ENCODE measurements at places on chromosomes 6 and 20. TPM values are rescaled to one million over a fixed set of nuclear protein-coding genes. Genes with fewer than 3 reads are reported as not detected.

RIN2 gene
- 32.0 TPM for total RNA-seq

ULBP3 gene
- 5.2 TPM for total RNA-seq

KCNQ5 gene
- total RNA-seq: 9.2 TPM

SLC17A3 gene
- total RNA-seq: not detected

NKX2-4 gene
- total RNA-seq: not detected

UNC5CL gene
- total RNA-seq: 0.20 TPM

CST7 gene
- 0.55 TPM for total RNA-seq

MLN gene
- total RNA-seq: 0.39 TPM

MLIP gene
- 12.5 TPM for total RNA-seq

CLIC5 gene
- total RNA-seq: 5.1 TPM

EPPIN gene
- total RNA-seq: 0.17 TPM

GRCh38 chr6:156916130-156916801 is 139.1 kb downstream of the ARID1B start:
- no peak for DNase-seq

DNA sequence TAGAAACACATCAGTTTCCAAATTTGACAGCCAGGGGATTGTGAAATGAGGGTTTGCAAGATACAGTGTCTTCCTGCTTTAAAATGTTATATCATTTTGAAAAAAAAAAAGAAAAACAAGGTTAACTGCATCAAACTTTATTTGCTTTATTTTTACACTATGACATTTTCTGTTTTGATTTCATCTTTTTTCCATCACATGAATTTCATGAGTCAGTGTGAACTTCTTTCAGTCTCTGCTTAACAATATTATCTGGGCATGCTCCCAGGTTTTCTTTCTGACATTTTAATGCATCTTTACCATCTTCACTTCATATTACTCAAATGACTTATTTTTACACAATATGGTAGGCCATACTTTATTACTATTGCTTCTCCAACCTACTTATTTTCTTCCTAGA is 1.9 kb downstream of the NCOA7 start:
- DNase-seq: no peak

- no peak for DNase-seq
Observed at GRCh38 chr6:168433898-168434297, 7.1 kb upstream of the SMOC2 start.

- no peak for DNase-seq
Observed at GRCh38 chr20:38267296-38267695, 6.8 kb upstream of the KIAA1755 start.

DNA sequence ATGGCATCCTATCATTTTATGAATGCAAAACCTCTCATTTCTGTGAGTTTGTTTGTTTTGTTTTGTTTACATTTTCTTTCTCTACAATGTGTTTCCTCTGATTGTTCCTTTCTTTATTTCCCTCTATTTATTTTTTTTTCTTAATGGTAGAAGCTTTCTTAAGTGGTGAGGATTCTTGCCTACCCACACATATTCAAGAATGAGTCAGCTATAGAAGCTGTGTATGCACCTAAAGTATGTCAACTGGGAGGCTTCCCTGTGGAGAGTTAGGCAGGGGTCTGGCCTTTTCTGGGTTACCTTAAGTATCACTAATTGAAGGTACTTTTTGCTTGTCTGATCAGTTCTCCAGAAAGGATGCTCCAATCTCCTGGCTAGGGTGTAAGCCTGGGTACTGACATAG is 354.0 kb downstream of the ESR1 start:
- DNase-seq: no peak

DNA sequence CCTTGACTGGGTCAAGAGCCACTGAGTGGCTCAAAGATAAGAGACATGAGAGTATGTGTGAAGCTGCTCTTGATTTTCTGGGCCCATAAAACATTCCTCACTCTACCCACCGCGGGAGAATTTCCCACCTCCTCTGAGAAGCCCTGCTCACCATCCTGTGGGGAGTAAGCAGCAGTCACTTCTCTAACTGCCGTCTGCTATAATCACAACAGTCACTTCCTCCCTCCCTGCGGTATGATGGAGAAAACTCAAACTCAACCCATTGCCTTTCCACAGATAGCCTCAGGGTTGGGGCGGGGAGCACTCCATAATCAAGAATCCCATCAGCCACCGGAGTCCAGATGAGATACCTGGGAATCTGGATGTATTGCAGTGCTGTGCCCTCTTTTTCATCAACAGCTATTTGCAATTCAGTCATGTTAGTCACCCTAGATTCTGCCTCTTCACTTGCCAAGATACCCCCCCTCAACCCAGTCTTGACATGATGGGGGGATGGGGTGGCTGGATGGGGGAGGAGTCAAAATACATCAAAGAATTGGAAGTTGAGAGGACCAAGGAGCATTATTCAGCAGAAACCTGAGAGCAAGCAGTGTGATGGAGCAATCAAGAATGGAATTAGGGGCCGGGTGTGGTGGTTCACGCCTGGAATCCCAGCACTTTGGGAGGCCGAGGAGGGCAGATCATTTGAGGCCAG is 5.1 kb downstream of the MOCS1 start:
- DNase-seq: no peak

DNA sequence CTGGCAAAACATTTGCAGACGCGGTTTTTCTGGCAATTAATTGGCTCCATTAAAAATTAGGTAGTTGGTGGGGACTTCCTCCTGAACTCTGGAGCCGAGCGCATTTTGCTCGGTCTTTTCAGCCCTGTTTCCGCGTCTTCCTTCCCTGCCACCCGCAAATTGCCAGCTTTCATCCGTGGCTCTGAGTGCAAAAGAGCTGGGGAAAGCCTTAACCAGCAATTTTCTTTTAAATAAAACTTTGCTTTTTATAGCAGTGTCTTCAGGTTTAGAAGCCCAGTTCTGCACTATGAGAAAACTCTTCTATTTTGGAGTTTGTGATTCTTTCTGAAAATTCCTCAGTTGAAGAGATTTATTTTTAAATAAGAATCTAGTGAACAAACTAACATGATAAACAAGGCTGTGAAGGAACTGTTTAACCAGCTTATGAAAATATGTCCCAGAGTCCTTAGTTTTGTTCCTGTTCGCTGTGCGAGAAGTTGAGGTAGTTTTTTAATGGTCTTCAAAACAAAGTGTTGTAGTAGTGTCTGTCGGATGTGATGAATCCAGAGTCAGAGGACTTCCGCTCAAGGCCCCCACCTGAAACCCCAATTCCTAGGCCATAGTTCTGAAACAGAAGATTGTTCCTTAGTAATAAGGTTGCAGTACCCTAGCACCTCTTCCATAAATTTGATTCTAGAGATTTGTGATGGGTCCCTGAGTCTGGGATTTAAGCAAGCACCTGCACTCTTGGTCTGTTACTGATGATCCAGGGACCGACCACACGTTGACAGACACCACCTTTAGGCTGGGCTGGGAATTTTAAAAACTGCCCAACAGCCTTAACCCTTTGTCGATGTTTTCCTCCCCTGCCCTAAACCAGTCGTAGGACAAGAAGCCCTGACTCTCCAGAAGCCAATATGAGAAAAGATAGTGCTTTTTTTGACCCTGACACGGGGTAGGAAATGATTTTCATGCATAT is 950 bp downstream of the KCTD20 start:
- DNase-seq: no peak

DNA sequence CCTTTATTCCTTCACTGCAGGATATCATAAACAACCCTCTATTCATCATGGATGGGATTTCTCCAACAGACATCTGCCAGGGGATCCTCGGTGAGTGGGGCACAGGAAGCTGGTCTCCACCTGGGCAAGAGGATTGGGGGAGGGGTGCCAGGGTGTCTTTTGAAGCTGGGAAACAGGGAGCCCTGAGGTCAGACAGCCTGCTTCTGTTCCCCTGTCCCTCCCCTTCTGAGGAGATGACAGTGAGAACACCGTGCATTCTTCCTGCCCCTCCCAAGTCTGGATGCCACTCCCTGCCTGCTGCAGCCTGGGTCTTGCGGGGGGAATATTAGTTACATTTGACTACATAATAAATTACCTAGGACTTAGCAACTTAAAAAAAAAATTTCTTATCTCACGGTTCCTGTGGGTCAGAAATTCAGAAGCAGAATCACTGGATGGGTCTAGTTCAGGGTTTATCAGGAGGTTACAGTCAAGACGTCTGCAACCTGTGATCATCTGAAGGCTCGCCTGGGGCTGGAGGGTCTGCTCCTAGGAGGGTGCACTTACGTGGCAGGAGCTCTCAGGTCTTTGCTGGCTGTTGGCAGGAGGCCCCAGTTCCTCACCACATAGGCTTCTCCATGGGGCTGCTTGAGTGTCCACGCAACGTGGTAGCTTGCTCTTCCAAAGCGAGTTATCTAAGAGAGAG is 11.4 kb downstream of the CAPN11 start:
- DNase-seq: no peak

DNA sequence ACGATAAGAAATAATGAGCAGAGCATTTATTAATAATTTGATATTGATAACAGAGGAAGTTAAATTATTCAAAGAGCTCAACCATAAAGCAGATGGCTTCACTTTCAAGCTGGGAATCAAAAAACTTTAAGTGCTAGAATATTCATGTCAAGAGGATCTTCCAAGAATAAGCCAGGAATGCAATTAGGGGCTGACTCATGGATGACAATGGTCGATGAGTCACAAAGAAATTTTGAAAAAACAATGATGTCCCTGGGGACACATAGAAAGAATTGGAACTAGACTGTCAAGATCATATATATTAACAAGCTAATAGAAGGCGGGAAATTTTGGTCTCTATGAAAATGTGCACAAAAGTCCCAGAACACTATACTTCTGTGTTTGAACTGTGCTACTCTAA is 304.1 kb downstream of the LAMA2 start:
- no peak for DNase-seq

GRCh38 chr20:37345339-37346235 is at the start of gene SRC:
SRC (plus strand) TSS chr20:37346140; CDS start chr20:37384154, 38,014 bp downstream.
- peak; percentile 17 for DNase-seq

- DNase-seq: no peak
Observed at GRCh38 chr6:120608826-120609225, 725.5 kb downstream of the TBC1D32 start.

DNA sequence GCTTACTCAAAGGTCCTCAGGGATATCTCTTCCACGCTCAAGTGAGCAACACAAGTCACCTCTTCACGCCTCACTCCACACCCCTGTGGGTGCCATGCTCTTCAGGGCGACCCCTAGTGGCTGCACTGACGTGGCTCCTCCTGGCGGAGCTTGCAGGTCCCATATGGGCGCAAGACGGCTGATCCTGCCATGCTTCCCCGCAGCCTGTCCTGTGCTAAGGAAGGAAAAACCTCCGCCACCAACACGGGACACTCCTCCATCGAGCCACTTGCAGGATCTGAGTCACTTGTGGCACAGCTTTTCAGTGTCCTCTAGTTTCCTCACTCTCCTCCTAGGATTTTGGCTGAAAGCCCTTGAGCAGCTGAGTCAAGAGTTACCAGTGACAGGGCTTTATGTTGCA is 90.7 kb downstream of the KHDC1L start:
- DNase-seq: no peak

GRCh38 chr6:18210707-18211106 is 53.6 kb downstream of the DEK start:
- DNase-seq: no peak

GRCh38 chr6:127030836-127031235 is 87.6 kb upstream of the RSPO3 start:
- DNase-seq: no peak

All from spinal cord (tissue), 10 donors.